ENCODE measurements at places on chromosomes 11 and 22.

GRCh38 chr11:75554258-75555022 is 7.6 kb upstream of the SERPINH1 start:
- no peak overlapping the region for H3K4me3 ChIP-seq
- H3K27ac ChIP-seq = peak overlapping the region; percentile 77
- H3K36me3 ChIP-seq = no peaks in the 10 kb centered on the region
- peak; percentile 79 for DNase-seq
- no peaks in the 10 kb centered on the region for H3K27me3 ChIP-seq

DNA sequence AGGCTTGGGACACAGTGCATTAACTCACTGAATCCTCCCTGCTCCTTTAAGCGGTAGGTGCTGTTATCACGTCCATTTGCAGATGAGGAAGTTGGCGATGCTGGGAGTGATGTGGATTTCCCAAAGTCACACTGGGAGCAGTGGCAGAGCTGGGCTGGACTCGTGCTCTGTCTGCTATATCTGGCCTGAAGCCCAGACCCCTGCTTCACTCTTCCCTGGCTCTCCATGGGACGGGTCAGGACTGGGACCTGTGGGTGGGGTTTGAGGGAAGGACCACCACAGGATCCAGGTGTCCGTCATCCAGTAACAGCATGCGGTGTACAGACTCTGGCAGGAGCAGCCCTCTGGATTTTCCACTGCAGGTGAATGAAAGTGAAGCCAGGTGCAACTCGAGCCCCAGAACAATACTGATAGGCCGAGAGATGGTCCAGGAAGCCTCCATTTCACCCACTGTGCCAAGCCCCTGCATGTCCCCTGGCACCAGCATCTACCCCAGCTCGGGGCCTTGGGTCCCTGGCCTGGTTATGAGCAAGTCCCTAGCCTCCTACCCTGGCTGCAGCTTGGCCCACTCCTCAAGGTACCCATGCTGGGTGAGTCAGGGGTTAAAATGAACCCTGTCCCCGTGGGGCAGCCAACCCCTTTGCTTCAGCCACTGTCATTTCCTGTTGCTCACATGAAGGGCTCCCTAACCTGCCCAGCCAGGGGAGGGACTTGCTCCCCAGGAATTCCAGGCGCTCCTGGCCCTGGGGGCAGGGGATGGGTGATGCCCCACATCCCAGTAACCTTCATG is 4.2 kb downstream of the USP2 start:
- H3K4me3 ChIP-seq = no peak overlapping the region
- H3K36me3 ChIP-seq = no peaks in the 10 kb centered on the region
- peaks cover 43% of the 10 kb centered on the region for H3K4me1 ChIP-seq
- DNase-seq = no peak

DNA sequence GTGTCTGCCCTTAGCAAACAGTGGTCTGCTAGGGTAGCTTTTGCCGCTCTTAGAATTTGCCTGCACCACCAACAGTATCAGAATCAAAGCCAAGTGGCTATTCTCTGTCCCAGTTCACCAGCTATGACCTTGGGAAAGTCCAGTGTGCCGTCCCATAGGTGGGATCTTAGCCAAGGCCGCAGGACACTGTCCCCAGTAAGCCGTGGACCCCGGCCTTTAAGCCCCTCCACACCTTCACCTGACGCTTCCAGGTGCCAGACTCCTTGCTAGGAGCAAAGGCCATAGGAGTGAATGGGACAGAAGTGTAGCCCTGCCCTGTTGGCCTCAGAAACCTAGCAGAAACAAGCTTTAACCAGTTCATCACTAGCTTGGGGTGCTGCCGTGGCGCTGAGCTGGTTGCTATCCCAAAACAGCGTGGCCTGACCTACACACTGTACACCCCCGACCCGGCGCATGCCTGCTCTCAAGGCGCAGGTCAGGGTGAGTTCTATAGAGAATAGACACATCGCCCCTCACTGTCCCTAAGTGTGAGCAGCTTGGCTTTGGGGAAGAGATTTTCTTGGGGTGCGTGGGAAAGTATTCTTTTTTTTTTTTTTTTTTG is 4.5 kb downstream of the FADD start:
- H3K4me3 ChIP-seq = no peak overlapping the region
- H3K36me3 ChIP-seq = peaks cover 23% of the 10 kb centered on the region
- H3K27ac ChIP-seq = no peak overlapping the region

DNA sequence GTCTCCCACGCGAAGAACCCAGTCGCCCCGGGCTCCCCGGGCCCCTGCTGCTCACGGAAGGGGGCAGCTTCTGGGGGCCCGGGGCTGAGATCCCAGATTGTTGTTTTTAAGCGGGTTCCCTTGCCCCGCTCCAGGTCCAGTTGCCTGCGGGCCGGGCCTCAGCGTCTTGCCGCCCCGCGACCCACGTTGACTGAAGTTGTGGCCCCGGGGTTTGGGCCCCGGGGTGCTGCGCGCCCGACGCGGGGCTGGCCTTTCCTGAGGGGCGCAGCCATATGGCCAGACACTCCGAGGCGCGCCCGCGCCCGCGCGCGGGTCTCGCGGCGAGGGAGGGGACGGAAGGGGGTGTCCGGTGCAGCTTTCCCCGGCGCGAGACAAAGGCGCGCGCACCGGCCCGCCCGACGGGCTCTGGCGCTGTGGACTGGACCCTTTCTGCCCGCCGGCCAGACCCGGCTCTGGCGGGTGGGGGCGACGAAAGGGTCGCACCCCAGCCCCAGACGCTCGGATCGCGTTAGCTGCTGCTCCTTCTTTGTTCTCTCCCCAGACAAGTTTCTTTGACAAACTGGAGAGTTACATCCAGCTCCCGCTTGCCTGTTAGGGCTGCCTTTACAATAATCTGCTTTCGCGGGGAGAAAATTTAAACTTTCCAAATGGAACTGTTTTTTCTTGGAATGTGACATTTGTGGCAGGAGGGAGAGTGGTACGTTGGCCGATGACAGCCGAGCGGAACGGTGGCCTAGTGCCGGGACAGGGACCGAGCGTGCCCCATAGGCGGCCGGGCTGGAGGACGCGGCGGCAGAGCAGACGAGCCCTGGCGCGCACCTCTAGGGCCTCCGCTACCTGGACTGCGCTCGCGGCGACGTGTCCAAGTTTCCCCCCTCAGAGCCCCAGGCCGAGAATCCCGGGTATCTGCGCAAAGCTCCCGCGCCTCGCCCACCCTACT is 716 bp downstream of the AMOTL1 start:
- no peaks in the 10 kb centered on the region for H3K27me3 ChIP-seq
- H3K4me1 ChIP-seq = peaks cover 26% of the 10 kb centered on the region
- no peak overlapping the region for H3K4me3 ChIP-seq
- peak overlapping the region; percentile 97 for H3K27ac ChIP-seq
- DNase-seq = peak; percentile 69

DNA sequence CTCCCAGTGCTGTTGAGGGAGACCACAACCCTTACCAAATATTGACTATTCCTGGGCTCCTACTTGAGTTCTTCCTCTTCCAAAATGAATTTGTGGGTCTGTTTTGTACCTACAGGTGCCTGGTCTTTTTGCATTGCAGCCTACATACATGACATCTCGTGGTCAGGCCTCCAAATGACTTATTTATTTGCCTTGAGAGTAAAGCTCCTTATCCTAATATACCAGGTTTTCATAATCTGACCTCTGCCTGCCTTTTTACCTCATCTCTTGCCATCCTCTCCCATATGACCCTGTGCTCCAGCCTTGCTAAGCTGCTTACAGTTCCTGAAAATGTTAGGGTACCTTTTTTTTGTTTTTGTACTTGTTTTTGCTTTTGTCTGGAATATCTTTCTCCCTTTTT is 130.4 kb downstream of the UVRAG start:
- no peak overlapping the region for H3K4me3 ChIP-seq
- DNase-seq = no peak
- no peak overlapping the region for H3K27ac ChIP-seq
- peaks cover 19% of the 10 kb centered on the region for H3K4me1 ChIP-seq
- H3K27me3 ChIP-seq = no peaks in the 10 kb centered on the region
- no peaks in the 10 kb centered on the region for H3K36me3 ChIP-seq

DNA sequence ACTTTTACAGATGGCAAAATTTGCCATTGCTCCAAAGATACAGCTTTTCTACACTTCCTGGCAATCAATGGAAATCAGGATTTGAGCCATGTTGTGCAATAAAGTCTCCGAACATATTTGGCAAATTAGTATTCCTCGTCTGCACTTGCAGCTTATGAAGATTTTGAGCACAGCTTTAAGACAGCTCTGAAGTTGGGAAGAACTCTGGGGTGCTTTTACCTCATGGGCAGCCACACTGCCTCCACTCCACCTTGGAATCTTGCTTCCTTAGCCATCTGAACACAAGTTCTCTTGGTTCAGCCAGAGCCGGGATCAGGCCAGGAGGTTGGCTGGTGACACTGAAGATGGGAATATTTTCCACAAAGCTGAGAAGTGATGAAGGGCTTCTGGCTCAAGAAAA is 191.2 kb downstream of the CWF19L2 start:
- H3K27me3 ChIP-seq = no peaks in the 10 kb centered on the region
- H3K4me3 ChIP-seq = no peak overlapping the region
- peaks cover 12% of the 10 kb centered on the region for H3K4me1 ChIP-seq
- H3K36me3 ChIP-seq = no peaks in the 10 kb centered on the region
- DNase-seq = no peak

GRCh38 chr22:43876866-43877509 is 14.7 kb upstream of the SULT4A1 start:
- DNase-seq = no peak
- H3K27ac ChIP-seq = no peak overlapping the region
- peaks cover 53% of the 10 kb centered on the region for H3K27me3 ChIP-seq

- H3K27ac ChIP-seq = no peak overlapping the region
- peaks cover 15% of the 10 kb centered on the region for H3K27me3 ChIP-seq
- DNase-seq = no peak
- peaks cover 18% of the 10 kb centered on the region for H3K4me1 ChIP-seq
These were observed 842 bp upstream of the SIGIRR start for GRCh38 chr11:415640-416041.

GRCh38 chr11:115652496-115652895 is 148.3 kb upstream of the CADM1 start:
- no peak for DNase-seq
- H3K27me3 ChIP-seq = peaks cover 30% of the 10 kb centered on the region
- H3K4me3 ChIP-seq = no peak overlapping the region

DNA sequence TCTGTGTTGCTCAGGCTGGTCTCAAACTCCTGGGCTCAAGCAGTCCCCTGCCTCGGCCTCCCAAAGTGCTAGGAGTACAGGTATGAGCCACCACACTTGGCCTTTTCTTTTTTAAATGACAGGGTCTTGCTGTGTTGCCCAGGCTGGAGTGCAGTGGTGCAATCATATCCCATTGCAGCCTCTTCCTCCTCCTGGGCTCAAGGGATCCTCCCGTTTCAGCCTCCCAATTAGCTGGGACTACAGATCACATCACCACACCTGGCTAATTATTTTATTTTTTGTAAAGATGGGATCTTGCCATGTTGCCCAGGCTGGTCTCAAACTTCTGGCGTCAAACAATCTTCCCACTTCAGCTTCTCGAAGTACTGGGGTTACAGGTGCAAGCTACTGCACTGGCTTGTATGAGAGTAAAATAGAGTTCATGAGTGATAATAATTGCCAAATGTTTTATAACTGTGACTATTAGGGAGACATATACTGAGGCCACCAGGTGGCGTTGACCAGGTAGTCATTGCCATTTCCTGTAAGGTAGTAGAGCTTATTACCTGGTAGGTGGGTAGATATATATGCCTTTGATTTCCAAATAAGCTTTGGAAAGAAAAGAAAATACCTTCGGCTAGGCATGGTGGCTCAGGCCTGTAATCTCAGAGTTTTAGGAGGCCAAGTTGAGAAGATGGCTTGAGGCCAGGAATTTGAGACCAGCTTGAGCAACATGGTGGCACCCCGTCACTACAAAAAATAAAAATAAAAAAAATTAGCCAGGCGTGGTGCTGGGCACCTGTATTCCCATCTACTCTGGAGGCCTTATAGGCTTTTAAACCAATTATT is 5.4 kb downstream of the FDX1 start:
- DNase-seq = no peak
- H3K4me1 ChIP-seq = peaks cover 36% of the 10 kb centered on the region
- H3K27me3 ChIP-seq = no peaks in the 10 kb centered on the region
- H3K27ac ChIP-seq = no peak overlapping the region
- peaks cover 25% of the 10 kb centered on the region for H3K36me3 ChIP-seq

- H3K4me1 ChIP-seq = peaks cover 32% of the 10 kb centered on the region
- H3K27me3 ChIP-seq = no peaks in the 10 kb centered on the region
- DNase-seq = no peak
These were observed 27.5 kb upstream of the CABP7 start for GRCh38 chr22:29692327-29692640.

- H3K4me3 ChIP-seq = no peak overlapping the region
- no peak for DNase-seq
- peaks cover 39% of the 10 kb centered on the region for H3K27me3 ChIP-seq
- H3K27ac ChIP-seq = no peak overlapping the region
- H3K36me3 ChIP-seq = no peaks in the 10 kb centered on the region
These were observed 142.4 kb downstream of the DSCAML1 start for GRCh38 chr11:117654281-117655255.

DNA sequence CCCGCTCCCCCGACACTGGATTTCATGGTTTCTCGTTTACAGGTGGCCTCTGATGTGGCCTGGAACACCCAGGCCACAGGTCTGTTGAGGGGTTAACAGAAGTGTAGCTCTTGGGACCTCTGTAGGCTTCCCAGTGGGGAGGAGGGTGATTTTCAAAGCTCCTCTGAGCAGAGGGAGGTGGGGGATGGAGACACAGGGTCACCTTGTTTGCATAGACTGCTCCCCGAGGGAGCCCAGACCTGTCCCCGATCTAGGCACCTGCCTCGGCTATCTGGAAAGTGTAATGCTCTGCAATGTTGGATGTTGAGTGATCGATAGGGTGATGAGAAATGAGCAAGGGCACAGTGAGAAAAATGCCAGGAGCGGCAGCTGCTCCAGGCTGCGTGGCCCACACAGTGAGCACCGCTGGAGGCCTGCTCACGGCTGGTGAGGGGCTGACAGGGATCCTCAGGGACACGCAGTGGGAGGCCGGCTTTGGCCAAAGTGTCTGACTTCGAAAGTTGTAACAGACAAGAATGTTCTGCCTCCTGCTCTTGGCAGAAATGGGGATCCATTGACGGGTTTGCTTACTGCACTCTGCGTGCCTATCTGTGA is 594.1 kb downstream of the BRD1 start:
- no peaks in the 10 kb centered on the region for H3K4me1 ChIP-seq
- H3K4me3 ChIP-seq = no peak overlapping the region
- DNase-seq = no peak
- peaks cover 13% of the 10 kb centered on the region for H3K27me3 ChIP-seq

DNA sequence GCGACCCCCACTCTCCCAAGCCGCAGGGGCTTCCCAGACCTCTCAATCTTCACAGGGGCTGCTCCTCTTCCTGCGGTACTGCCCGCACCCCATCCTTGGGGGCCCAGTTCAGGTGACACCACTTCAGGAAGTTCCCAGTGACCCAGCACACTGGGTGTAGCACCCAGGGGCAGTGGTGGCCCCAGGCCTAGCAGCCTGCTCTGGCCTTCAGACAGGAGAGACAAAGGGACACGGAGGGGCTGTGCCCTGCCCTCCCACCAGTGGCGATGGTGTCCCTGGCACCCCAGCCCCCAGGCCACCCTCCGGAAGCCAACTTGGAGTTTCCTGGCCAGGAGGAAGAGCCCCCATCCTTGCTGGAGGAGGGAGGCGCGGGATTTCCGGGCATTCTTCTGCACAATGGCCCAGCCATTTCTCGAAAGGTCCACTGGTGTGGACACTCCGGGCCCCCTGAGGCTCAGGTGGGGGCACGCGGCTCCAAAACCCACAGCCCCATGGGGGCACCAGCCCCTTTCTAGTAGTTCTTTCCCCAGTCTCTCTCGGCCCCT is 978 bp upstream of the CLDN5 start:
- peak overlapping the region; percentile 60 for H3K4me3 ChIP-seq
- no peak overlapping the region for H3K27ac ChIP-seq
- peaks cover 12% of the 10 kb centered on the region for H3K4me1 ChIP-seq
